ENCODE measurements at places on chromosomes 6 and 20.

DNA sequence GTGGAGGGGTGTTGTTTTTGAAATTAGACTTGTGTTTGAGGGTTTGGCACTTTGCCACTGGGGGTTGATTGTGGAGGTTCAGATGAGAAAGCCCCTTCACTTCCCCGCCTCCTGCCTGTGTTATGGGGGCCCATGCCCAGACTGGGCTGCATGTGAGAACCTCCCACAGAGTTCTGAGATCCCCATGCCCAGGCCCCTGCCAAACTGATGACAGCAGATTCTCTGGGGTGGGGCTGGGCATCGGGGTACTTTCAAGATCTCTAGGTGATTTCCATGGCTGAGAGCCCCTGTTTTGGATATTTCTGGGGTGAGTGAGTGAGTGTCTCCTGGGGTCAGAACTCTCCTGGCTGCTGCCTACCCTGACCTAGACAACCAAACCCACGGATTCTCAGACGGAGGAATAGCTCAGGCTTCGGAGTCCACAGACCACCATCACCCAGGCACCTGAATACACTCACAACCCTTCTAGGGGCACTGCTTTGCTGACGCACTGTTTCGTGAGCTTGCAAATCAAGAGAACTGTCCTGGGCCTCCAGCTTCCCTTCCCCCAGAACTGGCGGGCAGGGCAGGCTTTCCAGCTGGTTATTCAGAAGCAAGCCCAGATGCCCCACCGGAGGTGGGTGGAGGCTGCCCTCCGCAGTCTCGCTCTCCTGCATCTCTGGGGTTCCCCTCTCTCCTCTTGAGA, 6.3 kb downstream of the BCAS1 start:
- DNase-seq = no peak

GRCh38 chr20:47241345-47241781, 115.1 kb downstream of the ZMYND8 start:
- DNase-seq = no peak

DNA sequence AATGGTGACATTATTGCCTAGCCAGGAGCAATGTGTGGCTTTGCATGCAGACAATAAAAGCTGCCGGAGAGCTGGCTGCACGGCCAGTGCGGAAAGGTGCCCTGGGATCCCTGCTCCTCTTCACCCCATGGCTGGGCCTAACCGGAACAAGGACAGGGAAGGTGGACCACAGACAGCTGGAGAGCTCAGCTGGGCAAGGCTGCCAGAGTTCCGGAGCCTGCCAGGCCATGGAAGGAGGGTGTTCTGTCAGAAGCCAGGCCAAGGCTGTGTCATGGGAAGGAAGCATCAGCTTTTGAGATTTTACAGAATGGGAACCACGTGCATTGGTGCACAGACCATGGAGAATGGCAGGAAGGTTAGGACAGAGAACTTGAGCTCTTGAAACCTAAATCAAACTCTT, 25.0 kb downstream of the MAP1LC3A start:
- no peak for DNase-seq

- no peak for DNase-seq
These were observed 128.0 kb downstream of the RIN2 start for GRCh38 chr20:19885939-19886660.

GRCh38 chr6:63267046-63267445, 52.7 kb downstream of the LGSN start:
- DNase-seq = no peak

- DNase-seq = peak; percentile 18
These were observed 405 bp upstream of the RNF182 start for GRCh38 chr6:13924146-13924948.

DNA sequence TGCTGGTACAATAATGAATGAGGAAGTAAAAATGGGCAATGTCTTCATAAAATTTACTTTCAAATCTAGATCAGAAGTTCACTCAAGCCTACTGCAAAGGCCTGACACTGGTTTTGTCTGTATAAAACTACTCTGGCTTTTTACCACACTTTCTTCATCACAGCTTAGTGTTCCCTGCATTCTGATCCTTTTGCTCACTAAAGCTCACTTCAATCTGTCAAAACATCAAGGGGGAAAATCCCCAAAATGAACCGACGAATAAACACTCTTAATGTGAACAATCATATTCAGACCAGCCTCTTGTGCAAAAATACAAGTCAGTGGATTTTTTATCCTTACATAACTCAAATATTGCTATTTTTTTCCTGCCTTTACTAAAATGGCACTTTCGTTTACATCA, 98.5 kb downstream of the PRDM1 start:
- no peak for DNase-seq

DNA sequence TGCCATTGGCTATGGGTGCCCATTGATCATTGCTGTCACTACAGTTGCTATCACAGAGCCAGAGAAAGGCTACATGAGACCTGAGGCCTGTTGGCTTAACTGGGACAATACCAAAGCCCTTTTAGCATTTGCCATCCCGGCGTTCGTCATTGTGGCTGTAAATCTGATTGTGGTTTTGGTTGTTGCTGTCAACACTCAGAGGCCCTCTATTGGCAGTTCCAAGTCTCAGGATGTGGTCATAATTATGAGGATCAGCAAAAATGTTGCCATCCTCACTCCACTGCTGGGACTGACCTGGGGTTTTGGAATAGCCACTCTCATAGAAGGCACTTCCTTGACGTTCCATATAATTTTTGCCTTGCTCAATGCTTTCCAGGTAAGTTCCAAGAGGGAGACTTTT, 16.4 kb downstream of the ADGRF4 start:
- DNase-seq = no peak

DNA sequence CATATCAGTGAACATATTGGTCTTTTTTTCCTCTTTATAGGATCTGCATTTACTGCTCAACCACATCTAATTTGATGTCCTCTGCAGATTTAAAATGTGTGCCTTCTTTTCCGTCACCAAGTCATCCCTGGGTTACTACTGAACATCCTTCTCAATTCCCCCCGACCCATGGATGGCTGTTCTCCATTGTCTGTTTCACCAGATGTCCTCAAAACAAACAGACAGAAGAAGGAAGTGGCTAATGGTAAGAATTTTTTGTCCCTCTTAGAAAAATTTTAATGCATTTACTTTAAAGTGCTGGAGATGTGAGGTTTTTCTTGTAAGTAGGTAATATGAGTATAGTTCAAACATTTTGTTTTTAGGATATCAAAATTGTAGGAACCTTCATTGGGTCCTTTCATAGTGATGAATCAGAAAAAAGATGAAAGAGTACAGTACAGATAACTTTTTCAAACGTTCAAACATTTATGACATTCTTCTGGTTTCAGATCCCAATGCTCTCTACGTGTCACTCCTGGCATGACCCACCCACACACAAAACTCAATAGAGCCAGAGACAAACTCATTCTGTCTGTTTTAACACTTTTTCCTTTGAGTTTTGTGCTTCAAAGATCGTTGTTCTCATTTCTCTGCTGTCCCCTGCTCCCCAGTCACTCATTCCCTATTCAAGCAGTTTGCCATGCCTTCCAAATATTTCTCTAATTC, 276.4 kb downstream of the PRL start:
- no peak for DNase-seq

DNA sequence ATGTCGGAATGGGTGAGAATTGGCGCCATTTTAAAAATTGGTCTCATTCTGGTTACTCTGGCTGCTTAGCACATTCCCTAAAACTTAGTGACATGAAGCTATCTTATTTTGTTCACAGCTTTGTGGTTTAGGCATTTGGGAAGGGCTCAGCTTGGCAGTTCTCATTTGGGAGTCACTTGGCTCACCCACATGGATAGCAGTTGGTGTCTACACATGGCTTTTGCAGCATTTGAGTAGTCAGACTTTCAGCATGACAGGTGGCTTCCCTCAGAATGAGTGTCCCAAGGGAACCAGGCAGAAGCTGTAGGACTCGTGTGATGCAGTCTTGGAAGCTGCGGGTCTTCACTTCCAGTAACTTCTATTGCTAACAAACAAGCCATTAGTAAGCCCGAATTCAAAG, 64.6 kb downstream of the UST start:
- no peak for DNase-seq

DNA sequence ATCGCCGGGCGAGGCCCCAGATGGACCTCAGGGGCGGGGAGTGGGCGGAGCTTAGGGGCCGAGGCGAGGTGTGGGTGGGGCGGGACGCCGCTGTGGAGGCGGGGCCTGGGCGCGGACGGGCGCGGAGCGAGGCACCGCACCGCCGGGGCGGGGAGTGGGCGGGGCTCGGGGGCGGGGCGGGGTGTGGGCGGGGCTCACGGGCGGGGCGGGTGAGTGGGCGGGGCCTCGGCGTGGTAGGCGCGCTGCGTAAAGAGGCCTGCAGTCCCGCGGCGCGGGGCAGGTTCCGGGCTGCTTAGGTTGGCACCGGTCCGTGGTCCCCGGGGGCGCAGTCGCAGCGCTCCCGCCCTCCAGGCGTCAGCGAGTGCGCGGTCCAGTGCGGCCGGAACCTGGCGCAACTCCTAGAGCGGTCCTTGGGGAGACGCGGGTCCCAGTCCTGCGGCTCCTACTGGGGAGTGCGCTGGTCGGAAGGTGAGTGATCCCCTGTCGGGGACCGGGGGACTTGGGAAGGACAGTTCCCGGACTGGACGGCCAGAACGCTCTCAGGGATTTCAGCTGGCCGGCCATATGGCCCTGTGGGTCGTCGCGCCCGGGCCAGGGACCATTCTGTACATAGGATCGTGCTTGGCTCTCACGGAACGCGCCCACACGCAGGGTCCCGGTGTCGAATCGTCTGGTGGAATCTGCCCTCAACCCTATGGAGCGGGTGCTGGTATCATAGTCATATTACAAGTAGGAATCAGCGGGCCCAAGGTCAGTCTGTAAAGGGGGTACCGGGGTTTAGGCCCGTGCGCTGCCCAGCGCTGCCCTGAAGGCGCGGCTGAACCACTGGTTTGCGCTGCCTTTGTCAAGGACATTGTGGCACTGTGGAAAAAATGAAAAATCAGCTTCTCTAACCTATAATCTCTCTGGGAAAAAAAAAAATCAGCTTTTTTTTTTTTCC, at the start of gene NQO2:
Gene NQO2 (plus strand): TSS at position 277 of the 940 bp plus-strand sequence. CDS start 6,659 bp downstream, outside the sequence.
- DNase-seq = no peak

All from smooth muscle cell of the brain vasculature (primary cell).